GM12878 (cell line): ENCODE measurements at places on chromosomes 4 and X. TPM values are rescaled to one million over a fixed set of nuclear protein-coding genes. Genes with fewer than 3 reads are reported as not detected.
A peak's percentile ranks its signal among the peaks of the same experiment; 100 is the strongest.

TKTL2 gene
- not detected in 2 replicates for polyA plus RNA-seq

STBD1 gene
- polyA plus RNA-seq, result 0.10 and 0.15 TPM in 2 replicates

ZBED1 gene
- 43.1 and 48.3 TPM in 2 replicates for polyA plus RNA-seq

TEX13D gene
- polyA plus RNA-seq, result 0.14 and 0.36 TPM in 2 replicates

IRS4 gene
- not detected in 2 replicates for polyA plus RNA-seq

ZMAT1 gene
- polyA plus RNA-seq, result 0.88 and 1.2 TPM in 2 replicates

- DNase-seq, result no peak
- no peaks in the 10 kb centered on the region for H3K27me3 ChIP-seq
- peak overlapping the region; percentile 93 for H3K27ac ChIP-seq
- H3K4me3 ChIP-seq, result no peak overlapping the region
These were observed 44.5 kb downstream of the DTHD1 start for GRCh38 chr4:36325926-36326325.

GRCh38 chrX:142898164-142898563 lies 127.6 kb upstream of the SPANXN4 start:
- no peaks in the 10 kb centered on the region for H3K36me3 ChIP-seq
- H3K27ac ChIP-seq, result no peak overlapping the region
- no peaks in the 10 kb centered on the region for H3K27me3 ChIP-seq
- no peak for DNase-seq

- no peaks in the 10 kb centered on the region for H3K27me3 ChIP-seq
- no peak for DNase-seq
- no peak overlapping the region for H3K27ac ChIP-seq
- peaks cover 3% of the 10 kb centered on the region; the same call in 1 of the 2 replicates for H3K4me1 ChIP-seq
These were observed 13.1 kb upstream of the AFF1 start for GRCh38 chr4:86921608-86922252.

- no peak for DNase-seq
- no peaks in the 10 kb centered on the region for H3K27me3 ChIP-seq
- no peak overlapping the region for H3K27ac ChIP-seq
- no peak overlapping the region for H3K4me3 ChIP-seq
- H3K36me3 ChIP-seq, result no peaks in the 10 kb centered on the region
These were observed 1977.2 kb downstream of the PCDH7 start for GRCh38 chr4:32697281-32697814.

- no peak overlapping the region for H3K4me3 ChIP-seq
- H3K4me1 ChIP-seq, result no peaks in the 10 kb centered on the region
- H3K27ac ChIP-seq, result no peak overlapping the region
- no peaks in the 10 kb centered on the region for H3K36me3 ChIP-seq
These were observed 107.9 kb downstream of the PALLD start for GRCh38 chr4:168604496-168605373.

- H3K4me1 ChIP-seq, result no peaks in the 10 kb centered on the region
- H3K36me3 ChIP-seq, result no peaks in the 10 kb centered on the region
- H3K27me3 ChIP-seq, result no peaks in the 10 kb centered on the region
These were observed 182.8 kb upstream of the MAP3K15 start for GRCh38 chrX:19698122-19698521.

DNA sequence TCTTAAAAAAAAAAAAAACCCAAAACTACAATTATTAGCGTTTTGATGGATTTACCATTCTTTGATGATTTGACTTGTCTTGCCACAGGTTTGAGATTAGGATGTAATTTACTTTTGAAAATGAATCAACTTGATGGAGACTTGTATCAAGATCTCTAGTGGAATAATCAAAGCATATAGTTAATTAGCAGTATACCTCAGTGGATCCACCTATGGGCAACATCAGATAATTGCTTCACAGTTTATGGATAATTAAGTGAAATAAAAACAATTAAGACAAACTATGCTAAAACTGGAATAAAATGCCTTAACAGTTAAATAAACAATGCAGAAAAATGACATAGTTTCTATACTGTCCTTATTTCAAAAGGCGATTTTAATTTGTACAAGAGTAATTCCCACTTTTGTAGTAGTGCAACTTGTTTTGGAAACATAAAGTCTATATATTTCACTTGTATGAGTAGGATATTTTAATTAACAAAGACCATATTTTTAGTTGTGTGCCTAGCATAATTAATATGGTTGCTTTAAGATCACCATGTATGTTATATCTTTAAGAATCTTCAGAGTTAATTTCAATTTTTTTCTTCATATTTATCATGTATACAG lies 4.2 kb downstream of the CPEB2 start:
- H3K4me1 ChIP-seq, result peaks cover 4% of the 10 kb centered on the region
- peak overlapping the region; percentile 96 for H3K27ac ChIP-seq
- DNase-seq, result no peak
- H3K4me3 ChIP-seq, result peak overlapping the region; percentile 90

DNA sequence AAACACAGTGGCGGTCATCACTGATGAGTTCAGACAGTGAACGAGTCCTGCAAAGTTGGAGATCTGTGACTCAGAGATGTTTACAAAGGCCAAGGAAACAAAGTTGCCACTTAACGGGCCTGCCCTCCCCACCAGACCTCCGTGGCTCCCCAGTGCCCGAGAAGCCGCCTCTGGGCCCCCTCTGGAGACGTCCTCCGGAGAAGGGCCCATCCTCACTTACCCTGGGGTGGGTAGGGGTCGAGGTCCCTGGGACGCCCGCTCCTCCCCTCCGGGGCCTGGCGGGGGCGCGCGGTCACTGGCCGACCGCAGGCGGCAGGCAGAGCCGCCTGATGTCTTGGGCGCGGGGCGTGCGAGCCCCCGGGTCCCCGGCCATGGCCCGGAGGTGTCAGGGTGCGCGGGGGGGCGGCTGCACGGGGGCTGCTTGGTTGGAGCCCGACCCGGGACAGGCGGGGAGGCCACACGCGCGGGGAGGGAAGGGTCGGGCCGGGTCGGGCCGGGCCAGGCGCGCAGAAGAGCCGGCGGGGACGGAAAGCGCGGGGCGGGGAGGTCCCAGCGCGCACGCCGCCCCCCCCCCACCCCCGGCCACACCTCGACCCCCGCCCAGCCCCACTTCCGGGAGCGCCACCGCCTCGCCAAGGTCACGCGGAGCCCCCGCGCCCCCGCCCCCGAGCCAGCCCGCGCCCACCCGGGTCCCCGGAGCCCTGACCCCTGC lies 529 bp downstream of the DHRSX start:
- no peaks in the 10 kb centered on the region for H3K27me3 ChIP-seq
- peak overlapping the region; percentile 90 for H3K4me3 ChIP-seq
- peaks cover 6% of the 10 kb centered on the region; the same call in 1 of the 2 replicates for H3K36me3 ChIP-seq
- peaks cover 20% of the 10 kb centered on the region for H3K4me1 ChIP-seq
- peak overlapping the region; percentile 88 for H3K27ac ChIP-seq
- no peak for DNase-seq

DNA sequence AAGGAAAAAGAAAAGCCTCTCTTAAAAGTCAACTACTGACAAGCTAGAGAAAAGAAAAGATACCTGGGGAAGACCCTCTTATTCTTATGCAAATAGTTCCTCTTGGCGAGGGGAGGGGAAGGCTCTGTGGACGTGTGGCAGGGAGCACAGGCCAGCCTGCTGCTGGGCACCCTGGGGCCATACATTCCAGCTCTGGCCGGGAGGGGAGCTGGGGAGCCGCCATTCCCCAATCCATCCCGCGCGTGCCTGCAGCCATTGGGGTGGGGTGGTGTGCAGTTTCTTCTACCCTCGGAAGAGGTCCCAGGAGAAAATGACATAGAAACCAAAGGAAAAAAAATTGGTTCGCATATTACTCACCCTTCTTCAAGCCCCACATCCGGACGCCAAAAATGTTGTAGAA lies 1496.4 kb downstream of the RPA4 start:
- no peak for DNase-seq
- H3K27me3 ChIP-seq, result no peaks in the 10 kb centered on the region
- no peaks in the 10 kb centered on the region for H3K4me1 ChIP-seq
- no peaks in the 10 kb centered on the region for H3K36me3 ChIP-seq

GRCh38 chr4:1009542-1010394 lies 1.7 kb upstream of the FGFRL1 start:
- DNase-seq, result no peak
- no peaks in the 10 kb centered on the region for H3K36me3 ChIP-seq
- peak overlapping the region; percentile 75; the same call in 1 of the 2 replicates for H3K4me3 ChIP-seq
- H3K27ac ChIP-seq, result no peak overlapping the region
- no peaks in the 10 kb centered on the region; the same call in none of the 2 replicates for H3K27me3 ChIP-seq
